ENCODE measurements at places on chromosomes 1 and 21.

DNA sequence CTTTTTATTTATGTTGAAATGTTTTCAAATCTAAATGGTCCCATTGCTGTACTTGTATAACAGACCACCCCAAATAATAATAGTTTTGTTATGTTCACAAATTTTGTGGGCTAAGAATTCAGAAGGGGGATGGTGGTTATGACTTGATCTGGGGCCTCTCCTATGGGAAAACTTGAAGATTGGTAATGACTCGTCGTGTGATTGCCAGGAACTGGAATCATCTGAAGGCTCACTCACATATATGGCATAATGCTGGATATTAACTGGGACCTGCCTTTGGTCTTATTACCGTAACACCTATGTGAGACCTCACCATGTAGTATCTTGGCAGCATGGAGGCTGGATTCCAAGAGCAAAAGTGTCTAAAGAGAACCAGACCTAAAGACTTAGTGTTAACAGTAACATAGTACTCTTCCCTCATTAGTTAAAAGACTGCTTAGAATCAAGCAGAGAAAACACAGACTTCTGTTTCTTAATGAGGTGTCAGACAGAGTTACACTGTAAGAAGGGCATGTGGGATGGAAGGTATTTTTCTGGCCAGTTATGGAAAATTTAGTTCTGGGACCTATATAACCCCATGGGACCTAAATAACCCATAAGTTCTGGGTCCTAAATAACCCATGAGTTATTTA, 11.9 kb downstream of the LYPLAL1 start:
- DNase-seq: no peak

GRCh38 chr1:869499-870244, 54.1 kb upstream of the SAMD11 start:
- DNase-seq: peak; percentile 83

GRCh38 chr1:204464187-204464631, 30.4 kb downstream of the PIK3C2B start:
- no peak for DNase-seq

DNA sequence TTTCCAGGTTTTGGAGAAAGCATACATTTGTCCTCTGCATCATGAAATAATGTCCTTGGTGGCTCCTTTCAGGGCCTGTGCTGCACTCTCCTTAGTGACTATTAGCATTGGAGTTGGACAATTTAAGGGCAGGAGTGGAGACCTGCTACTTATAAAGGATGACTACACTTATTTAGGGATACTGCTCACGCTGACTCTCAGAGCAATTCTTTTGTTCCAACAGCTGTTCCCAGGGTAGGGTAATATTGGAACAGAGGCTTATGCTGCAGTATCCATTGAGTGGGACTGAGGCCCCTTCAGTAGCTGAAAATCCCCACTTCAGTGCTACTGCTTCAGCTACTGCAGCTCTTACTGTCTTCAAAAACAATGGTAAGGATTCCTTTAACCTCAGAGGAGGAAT, 84.6 kb downstream of the GPR88 start:
- no peak for DNase-seq

DNA sequence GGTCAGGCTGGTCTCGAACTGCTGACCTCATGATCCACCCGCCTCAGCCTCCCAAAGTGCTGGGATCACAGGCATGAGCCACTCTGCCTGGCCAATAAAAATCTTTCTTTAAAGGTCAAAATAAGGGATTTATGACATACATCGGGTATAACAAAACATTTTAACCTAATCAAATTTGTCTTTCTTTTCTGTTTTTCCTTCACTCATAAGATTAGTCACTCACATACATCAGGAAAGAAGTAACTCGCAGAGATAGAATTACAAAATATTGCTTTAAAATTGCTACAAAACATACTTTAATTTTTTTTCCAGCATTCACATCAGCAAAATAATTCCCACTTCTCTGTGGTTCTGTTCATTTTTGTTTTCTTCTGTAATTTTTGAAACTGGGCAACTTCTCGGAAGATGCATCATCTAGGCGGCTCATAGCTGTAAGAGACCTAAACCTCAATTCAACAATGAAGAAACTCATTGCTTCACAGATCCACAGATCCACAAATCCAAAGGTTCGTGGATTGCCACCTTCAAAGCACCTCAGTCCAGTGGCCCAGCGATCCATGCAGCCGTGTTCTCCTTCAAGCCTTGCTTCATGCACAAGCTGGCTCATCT, 39.7 kb downstream of the NEK2 start:
- no peak for DNase-seq

GRCh38 chr1:213103377-213104306, 52.6 kb downstream of the RPS6KC1 start:
- DNase-seq: no peak

GRCh38 chr1:78058670-78059069, 12.9 kb downstream of the GIPC2 start:
- DNase-seq: no peak

- DNase-seq: peak; percentile 78
Observed at GRCh38 chr1:178379807-178380206, 117.0 kb downstream of the CLEC20A start.

- DNase-seq: no peak
Observed at GRCh38 chr1:166974647-166975345, 544 bp downstream of the ILDR2 start.

DNA sequence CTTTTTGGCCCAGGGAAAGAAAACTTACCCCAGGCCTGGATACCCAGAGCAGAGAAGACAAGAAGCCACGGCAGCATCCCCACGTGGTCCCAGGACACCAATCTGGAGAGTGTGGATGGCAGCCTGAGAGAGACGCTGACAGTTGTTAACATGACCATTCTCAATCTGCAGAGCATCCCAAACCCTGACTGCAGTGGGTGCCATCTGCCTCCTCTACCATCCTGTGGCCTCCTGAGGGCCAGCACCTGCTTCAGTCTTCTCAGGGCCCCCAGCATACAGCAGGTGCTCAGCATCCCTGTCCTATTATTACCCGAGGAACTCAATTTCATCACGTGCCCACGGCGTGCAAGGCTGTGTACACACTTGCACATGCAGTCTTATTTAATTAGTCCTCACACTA, 785 bp downstream of the PGLYRP4 start:
- DNase-seq: no peak

- DNase-seq: no peak
Observed at GRCh38 chr1:236269439-236269838, 12.3 kb downstream of the ERO1B start.
